ENCODE measurements at places on chromosomes 1 and 21.

DNA sequence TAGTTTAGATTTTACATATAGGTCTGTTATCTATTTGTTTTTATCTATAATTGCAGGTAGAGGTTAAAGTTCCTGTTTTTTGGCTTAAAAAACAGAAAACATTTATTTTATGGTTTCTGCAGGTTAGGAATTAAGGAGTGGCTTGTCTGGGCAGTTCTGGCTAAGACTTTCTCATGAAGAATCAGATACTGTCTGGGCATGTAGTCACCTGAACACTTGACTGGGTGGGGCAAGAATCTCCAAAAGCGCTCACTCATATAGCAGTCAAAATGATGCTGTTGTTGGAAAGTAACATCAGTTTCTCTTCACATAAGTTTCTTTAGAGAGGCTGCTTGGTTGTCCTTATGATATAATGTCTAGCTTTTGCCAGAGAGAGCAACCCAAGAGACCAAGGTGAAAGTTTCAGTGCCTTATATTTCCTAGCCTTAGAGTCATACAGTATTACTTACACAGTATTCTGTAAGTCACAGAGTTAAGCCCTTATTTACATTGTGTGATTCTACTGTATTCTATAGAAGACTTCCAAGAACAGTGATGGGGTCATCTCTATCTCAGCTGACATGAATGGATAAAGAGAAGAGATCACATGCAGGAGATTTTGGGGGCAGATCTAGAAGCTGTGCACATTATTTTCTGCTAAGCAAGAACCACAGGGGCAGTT lies 125.4 kb upstream of the GPR52 start:
- DNase-seq: no peak

GRCh38 chr21:45162115-45162514 lies 87.7 kb downstream of the ADARB1 start:
- DNase-seq: no peak

GRCh38 chr1:203563291-203563690 lies 63.3 kb upstream of the ATP2B4 start:
- DNase-seq: no peak

- DNase-seq: no peak
Observed at GRCh38 chr1:33039840-33040239, 3.2 kb upstream of the AK2 start.

DNA sequence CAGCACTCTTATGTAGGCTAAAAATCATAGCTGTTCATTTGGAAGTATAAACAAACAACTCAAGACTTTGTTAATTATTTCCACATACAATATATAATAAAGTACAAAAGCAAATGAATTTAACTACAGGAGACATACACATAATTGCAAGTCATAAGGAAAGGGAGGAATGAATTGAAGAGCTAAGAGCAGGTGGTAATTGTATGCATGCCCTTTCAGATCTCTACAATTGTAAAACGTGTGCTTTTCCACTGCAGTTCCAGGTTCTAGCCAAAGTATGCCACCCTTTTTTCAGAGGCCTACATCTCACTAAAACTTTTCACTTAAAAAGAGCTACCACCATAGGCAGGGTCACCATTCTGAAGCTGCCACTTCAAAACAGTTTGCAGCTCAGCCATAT lies 42.8 kb upstream of the HP1BP3 start:
- no peak for DNase-seq

DNA sequence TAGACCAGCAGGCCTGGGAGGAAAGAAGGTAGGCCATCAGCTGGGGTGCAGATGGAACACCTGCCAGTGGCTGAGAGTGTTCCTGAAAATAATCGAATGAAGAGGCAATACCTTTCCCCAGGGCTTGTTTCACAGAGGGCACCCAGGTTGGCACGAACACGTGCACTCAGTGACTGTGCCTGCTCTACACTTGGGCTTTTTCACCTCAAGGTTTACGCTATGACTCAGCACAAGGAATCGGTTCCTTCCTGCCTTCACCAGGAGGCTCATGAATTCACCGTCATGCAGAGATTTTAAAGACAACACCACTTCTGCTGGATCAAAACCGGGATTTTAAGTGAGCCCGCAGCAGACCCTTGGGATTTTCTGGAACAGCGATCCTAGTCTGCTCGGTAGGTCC lies 118.5 kb upstream of the ADAR start:
- DNase-seq: no peak

GRCh38 chr1:24498589-24498988 lies 4.0 kb upstream of the RCAN3 start:
- DNase-seq: no peak

DNA sequence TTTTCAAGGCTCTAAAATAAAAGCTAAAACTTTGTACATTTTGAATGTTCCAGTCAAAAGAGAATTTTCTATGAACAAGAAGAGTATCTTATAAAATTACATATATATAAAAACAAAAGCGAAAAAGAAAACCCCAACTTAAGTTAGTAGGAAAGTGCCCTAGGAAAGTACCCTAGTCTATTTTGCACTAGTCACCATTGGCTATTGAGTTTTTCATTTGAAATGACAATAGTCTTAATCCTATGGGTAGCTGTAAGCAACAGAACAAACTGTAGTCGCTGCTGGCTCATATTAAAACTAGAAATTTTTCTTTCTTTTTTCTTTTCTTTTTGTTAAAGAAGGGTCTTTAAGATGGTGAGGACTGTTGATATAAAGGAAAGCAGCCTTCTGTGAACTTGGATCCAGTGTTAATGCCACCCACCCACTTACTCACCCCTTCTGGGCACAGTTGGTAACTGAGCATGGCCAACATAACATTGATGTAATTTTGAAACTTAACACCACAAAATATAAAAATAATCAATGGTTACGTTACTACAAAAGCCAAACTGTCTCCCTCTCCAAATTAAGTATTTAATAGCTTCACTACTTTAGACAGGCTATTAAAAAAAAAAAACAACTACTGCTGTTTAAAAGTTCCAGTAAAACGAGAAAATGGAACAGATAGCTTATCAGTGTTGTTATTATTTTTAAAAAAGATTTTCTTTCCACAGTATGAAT lies 177.0 kb downstream of the EIF4G3 start:
- no peak for DNase-seq

DNA sequence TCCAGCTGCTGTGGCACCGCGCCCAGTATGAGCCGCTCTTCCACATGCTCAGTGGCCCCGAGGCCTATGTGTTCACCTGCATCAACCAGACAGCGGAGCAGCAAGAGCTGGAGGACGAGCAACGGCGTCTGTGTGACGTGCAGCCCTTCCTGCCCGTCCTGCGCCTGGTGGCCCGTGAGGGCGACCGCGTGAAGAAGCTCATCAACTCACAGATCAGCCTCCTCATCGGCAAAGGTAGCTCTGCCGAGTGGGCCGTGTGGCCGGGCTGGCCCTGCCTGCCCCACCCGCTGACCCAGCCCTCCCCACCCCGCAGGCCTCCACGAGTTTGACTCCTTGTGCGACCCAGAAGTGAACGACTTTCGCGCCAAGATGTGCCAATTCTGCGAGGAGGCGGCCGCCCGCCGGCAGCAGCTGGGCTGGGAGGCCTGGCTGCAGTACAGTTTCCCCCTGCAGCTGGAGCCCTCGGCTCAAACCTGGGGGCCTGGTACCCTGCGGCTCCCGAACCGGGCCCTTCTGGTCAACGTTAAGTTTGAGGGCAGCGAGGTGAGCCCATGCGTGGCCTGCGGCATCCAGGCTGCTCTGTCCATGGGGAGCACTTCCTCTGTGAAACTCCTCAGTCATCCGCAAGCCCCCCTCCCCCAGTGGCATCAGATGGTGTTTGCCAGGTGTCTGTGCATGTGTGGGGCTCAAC lies 64.2 kb downstream of the PIK3CD start:
- DNase-seq: peak; percentile 46

DNA sequence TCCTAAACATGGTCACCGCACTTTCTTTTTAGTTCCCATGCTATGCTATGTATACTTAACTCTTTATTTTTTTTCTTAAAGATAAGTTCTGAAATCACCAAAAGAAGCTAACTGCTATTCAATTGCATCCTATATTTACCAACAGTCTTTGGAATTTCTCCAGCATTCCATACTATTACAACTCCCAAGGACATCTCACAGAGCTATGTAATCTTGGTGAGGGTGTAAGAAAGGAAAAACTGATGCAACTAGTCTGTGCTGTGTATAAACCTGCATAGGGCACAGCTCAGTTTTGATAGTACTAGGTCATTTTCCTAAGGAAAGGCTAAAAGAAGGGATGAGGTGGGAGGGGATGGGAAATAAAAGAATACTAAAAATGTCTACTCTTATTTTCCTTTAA lies 78.0 kb downstream of the PTPN14 start:
- no peak for DNase-seq

GRCh38 chr1:12486401-12487005 lies 131.5 kb downstream of the DHRS3 start:
- no peak for DNase-seq

GRCh38 chr1:27891196-27891889 lies 19.0 kb downstream of the THEMIS2 start:
- DNase-seq: no peak

DNA sequence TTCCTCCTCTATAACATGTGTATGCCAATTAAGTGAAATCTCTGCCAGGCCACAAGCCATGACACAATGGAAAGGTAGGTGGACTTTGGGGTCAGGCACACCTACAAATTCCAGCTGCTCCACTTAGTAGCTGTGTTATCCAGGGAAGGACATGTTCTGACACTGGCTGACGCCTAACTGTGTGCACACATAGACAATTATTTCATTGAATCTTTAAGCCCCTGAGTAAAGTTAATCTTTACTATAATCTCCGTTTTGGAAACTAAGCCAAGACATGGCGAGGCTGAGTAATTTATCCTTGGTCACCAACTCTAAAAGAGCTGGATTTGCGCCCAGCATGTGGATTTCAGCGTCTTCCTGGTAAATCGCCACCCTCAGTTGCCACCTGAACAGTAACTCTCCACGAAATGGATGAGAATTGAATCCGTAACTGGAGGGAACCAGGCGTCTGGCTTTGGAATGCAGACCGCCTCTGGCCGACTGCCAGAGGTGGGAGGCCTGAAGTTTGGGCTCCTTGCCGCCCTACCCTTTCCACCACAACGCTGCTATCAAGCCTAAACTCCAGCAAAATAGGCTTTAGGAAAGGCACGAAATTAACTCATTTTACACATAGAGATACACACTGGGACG lies 888 bp upstream of the SNRPE start:
- no peak for DNase-seq

- no peak for DNase-seq
Observed at GRCh38 chr1:118963456-118964430, 24.4 kb downstream of the TBX15 start.

DNA sequence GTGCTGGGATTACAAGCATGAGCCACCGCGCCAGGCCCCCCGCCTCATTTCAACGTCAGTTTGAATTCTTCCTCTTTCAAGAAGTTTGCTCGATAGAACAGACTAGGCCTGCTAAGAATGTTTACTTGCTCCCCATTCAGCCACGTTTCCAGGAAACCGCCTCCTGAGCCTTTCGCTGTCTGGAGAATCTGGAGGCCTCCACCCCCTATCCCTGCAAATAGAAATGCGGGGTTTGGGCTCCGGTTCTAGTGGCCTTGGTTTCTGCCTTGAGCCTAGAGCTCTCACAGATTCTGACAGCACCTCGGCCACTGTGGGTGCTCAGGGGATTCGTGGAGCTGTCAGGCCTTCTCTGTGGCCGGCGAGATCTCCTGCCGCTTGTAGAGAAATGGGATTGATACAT lies 84.3 kb downstream of the UBIAD1 start:
- DNase-seq: no peak

DNA sequence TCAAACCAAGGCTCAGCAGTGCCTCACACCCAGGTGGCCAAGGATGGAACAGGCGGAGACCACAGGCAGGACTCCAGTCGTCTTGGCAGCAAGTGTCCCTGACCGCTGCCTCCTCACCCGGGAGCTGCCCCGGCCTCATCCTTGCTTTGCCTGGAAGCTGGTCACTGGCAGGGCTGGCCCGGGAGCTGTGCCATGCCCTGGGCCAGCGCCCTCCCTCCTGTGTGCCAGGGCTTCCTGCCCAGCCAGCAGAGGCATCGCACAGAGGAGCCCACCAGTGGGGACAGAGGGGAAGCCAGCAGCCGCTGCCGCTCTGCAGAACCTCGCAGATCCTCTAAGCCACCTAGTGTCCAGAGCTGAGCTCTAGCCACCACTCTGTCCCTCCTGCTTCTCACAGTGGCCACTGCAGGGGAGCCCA lies 7.8 kb downstream of the CASZ1 start:
- DNase-seq: no peak

- DNase-seq: no peak
Observed at GRCh38 chr1:16126160-16126559, 29.7 kb downstream of the EPHA2 start.

DNA sequence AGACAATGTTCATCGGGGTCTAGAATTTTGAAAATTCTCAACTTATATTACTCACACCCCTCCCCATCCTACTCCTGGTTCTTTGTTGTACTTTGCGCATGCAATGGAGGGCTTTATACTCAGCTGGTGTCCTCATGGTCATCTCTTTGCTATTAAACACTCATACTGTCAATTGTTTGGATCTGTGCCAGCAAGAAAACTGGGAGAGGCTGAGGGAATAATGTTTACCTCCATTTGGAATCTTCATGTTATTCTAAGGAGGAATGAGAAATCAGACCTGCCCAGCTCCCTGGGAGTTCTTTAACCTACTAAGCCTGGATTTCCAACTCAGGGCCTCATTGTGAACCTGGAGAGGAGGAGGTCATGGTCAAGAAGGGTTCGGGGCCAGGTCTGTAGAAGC lies 143.9 kb upstream of the DNAH14 start:
- DNase-seq: no peak

DNA sequence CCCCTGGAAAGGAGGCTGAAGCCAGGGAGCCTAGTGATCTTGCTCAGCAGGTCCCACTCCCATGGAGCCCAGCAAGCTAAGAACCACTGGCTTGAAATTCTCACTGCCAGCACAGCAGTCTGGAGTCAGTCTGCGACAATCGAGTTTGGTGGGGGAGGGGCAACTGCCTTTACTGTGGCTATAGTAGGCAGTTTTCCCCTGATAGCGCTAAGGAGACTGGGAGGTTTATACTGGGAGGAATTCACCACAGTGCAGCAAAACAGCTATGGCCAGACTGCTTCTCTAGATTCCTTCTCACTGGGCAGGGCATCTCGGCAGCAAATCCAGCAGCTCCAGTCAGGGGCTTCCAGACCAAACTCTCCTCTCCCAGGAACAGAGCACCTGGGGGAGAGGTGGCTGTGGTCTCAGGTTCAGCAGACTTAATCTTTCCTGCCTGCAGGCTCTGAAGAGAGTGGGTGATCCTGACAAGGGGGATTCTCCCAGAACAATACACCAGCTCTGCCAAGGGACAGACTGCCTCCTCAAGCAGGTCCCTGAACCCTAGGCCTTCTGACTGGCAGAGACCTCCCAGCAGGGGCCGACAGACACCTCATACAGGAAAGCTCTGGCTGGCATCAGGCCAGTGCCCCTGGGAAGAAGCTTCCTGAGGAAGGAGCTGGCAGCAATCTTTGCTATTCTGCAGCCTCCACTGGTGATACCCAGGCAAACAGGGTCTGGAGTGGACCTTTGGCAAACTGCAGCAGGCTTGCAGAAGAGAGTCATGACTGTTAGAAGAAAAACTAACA lies 548.5 kb upstream of the NEGR1 start:
- DNase-seq: no peak

All from activated CD8-positive, alpha-beta memory T cell treated with anti-CD3 and anti-CD28 coated beads for 1 hour (primary cell).